ENCODE measurements at places on chromosomes 13 and 19. TPM values are rescaled to one million over a fixed set of nuclear protein-coding genes. Genes with fewer than 3 reads are reported as not detected.
A peak's percentile ranks its signal among the peaks of the same experiment; 100 is the strongest.

CD33 gene
- total RNA-seq: not detected

VSTM1 gene
- not detected for total RNA-seq

CATSPERD gene
- not detected for total RNA-seq

WDR87 gene
- not detected for total RNA-seq

SLC25A41 gene
- 0.55 TPM for total RNA-seq

- no peak for DNase-seq
Observed at GRCh38 chr13:110130431-110130830, 176.5 kb downstream of the COL4A1 start.

DNA sequence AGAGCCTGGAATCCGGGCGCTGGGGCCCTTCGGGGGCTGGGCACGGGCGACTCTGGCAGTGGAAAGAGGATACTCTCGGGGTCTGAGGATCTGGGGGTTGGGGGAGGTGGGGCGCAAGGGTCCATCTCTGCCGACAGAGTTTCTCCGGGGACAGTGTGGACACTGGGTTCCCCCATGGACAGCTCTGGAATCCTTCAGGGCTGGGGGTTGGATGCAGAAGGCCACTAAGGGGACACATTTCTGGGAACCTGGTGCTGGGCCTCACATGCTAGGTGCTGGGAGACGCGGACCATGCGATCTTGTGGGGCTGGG lies 2.3 kb downstream of the TGFBR3L start:
- DNase-seq: no peak

DNA sequence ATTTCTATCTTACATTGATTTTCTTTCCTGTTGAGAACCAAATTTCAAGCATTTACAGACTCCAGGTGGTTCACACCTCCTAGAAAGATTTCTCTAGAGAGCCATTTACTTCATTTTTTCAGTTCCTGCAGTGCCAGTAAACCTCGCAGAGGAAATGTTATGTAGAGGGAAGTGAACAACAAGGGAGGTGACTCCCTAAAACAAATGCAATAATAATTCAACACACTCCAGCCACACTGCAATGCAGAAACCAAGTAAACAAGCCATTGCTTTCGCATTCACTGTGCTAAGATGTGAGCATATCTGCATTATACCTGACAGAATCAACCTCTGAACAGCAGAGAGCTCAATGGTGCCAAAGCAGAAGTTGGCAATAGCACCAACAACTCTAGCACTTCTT lies 215.1 kb downstream of the RBM26 start:
- DNase-seq: no peak

- DNase-seq: no peak
Observed at GRCh38 chr19:46515290-46515609, 19.6 kb upstream of the PNMA8B start.

GRCh38 chr13:33682020-33682564 lies 135.9 kb upstream of the RFC3 start:
- DNase-seq: no peak

GRCh38 chr19:43464134-43464775 lies 1.2 kb downstream of the LYPD3 start:
- no peak for DNase-seq

DNA sequence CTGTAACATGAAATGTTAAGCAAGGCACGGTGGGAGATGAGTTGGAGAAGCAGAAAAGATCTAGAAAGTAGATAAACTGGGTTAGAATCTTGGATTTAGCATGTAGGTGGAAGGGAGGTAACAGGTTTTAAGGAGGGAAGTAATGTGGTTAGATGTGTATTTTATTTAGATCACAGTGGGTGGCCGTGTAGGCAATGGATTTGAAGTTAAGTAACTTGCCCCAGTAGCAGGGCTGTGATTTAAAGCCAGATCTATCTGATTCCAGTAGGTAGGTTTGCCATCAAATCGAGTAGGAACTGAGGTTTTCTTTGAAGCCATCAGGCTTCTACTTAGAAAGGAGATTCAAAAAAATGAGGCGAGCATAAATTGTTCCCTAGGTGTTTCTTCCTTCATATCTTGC lies 50.6 kb upstream of the IL17D start:
- no peak for DNase-seq

DNA sequence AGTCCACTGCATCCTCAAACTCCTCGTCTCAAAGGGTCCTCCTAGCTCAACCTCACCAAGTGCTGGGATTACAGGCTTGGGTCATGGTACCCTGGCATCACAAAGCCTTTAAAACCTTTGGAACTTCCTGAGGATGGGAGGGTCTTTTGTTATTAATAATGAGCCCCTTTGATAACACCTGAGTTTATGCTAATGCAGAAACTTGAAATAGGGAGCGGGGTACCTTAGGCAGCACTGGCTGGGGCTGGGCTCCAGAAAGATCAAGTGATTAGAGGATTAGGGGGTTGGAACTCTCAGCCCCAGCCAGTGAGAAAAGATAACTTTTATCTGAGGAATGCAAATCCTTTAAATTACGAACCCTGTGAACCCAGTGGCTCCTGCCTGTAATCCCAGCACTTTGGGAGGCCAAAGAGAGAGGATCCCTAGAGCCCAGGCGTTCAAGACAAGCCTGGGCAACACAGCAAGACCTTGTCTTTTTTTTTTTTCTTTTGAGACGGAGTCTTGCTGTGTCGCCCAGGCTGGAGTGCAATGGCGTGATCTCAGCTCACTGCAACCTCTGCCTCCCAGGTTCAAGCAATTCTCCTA lies 9.3 kb upstream of the PSPC1 start:
- DNase-seq: no peak

DNA sequence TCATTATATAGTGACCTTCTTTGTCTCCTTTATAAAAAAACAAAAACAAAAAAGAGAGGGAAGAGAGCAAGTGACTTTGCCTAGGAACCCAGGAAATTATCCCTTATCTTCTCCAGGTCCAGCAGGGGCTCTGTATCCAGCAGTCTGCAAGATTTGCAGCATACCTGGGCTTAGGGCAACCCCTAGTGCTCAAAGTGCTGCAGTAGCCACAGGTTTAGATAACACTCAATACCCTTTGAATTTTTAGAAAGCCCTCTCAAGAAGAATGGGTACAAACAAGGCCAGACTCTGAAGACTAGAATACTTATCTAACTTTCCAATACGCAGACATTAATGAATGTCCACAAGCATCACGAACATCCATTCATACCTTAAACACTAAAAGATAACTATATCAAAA lies 43.2 kb downstream of the CCNA1 start:
- no peak for DNase-seq

DNA sequence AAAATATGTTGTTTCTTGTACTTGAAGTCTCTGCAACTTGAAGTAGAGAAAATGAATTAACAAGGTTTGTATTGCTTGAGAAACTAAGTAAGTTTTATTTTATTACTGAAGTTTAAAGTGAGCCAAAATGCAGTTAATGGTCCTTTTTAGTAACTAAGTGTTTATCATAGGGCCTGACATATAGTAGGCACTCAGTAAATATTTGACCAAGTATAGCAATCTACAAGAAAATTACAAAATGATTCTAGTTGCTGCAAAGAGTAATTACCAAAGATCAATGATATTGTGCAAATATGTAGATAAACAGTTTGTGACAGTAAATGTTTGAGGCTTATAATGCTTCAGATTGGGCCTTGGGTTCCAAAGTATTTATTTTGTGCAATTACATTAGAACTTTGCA lies 2.4 kb upstream of the XPO4 start:
- DNase-seq: no peak

DNA sequence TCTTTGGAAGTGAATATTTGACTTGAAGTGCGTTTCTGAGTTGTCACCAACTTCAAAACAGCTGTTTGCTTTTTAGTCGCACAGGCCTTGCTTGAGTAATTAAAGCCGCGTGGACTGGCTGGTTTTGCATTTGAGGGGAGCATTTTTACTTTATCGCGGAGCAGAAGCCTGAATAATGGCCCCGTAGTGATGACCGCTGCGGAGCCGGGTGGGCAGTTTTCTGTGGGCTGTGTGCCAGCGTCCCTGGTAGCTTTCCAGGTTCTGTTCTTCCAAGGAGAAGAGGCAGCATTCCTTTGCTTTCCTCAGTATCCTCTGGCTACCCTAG lies 1.1 kb downstream of the NAA16 start:
- peak; percentile 23 for DNase-seq

DNA sequence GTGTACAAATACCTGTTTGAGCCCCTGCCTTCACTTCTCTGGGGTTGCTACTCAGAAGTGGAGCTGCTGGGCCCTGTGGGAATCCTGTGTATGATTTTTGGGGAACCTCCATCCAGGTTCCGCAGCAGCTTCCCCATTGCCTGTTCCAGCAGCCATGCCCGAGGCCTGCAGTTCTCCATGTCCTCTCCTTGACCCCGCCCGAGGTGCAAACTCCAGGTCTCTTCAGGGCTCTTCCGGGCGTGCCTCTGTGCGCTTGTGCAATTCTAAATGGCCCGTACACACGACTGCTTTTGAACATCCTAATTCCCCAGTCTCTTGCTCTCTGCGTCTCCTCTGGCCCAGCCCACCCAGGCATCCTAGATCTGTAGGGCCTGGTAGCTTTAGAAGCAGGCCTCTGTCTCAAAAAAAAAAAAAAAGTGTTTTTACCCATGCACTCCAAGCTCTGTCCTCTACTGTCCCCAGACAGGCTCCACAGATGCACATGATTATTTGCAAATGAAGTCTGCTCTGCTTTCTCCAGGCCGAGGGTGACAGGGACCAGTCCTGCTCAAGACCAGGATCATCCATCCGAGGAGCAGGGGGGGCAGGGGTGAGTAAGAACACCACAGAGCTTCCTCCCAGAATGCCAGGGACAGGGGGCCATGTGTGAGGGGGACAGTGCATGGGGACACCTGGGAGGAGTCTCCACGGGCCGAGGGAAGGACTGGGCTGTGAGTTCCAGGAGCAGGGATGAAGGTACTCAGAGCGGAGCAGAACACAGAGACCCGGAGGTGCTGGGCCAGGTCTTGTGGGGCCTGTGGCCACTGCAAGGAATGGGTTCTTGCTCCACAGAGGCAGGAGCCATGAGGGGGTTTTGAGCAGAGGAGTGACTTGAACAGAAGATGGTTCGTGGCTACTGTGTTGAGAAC lies 51.7 kb downstream of the SLC7A9 start:
- DNase-seq: no peak

GRCh38 chr13:109336730-109337129 lies 449.7 kb downstream of the IRS2 start:
- peak; percentile 92 for DNase-seq

DNA sequence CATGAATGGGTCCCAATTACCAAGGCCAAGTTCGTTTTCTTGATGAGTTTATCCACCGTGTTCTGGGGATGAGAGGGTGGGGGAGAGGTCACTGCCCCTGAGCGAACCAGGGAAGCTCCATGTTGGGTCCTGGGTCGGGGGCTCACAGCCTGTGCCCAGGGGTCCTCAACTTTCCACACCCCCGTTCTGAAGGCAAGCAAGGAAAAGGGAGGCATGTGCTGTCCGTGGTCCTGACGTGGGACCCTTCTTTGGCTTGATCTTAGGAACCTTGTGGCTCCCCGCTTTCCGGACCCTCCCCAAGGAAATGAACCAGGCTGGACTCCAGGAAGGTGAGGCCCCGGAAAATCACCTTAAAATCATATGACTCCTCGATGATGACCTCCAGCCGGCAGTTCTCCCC lies 18.2 kb upstream of the MEIS3 start:
- no peak for DNase-seq

GRCh38 chr13:40599124-40599523 lies 67.3 kb downstream of the FOXO1 start:
- no peak for DNase-seq

DNA sequence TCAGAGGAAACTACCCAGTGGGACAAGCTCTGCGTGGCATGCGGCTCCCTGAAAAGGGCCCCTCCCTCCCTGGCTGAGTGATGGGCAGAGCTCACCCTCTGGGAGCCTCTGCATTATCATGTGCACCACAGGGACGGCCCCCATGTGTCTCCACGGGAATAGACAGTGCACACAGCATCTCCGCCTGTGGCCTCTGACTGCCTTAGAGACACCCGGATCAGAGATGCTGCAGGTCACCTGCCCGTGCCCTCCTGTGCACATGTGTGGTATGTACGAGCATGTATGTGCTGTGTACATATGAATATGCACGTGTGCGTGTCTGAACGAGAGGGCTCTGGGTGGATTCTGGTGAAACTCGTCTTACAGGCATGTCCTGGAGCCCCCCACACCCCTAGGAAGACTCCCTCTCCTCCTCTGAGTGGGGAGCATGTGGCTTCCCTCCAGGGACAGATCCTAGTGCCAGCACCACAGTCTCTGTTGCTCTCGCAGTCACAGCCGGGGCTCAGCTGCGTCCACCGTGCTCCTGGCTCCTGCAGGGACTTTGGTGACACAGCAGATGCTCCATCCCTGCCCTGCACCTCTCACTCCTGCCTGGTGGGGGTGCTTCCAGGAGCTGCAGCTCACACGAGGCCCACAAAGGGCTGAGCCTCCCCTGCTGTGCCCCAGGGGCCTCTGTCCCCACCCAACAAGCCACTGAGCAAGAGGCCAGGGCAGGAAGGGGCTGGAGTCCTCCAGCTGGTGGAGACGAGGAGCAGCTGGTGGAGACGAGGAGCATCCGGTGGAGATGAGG lies 19.6 kb downstream of the C13orf46 start:
- no peak for DNase-seq
